ENCODE measurements at places on chromosomes 2 and 18. TPM values are rescaled to one million over a fixed set of nuclear protein-coding genes. Genes with fewer than 3 reads are reported as not detected.

ABCB6 gene
- 27.3 TPM for total RNA-seq

GMCL1 gene
- 6.5 TPM for total RNA-seq

DNAH7 gene
- total RNA-seq: under 0.01 TPM

IL1F10 gene
- total RNA-seq: not detected

INPP5D gene
- 29.4 TPM for total RNA-seq

DNAJC5G gene
- 1.0 TPM for total RNA-seq

ADAM23 gene
- total RNA-seq: 0.77 TPM

ABCG8 gene
- not detected for total RNA-seq

IL1R2 gene
- total RNA-seq: 0.76 TPM

STK17B gene
- total RNA-seq: 5.4 TPM

COX5B gene
- 449 TPM for total RNA-seq

C2orf66 gene
- under 0.01 TPM for total RNA-seq

CTIF gene
- total RNA-seq: 18.0 TPM

ARHGAP28 gene
- total RNA-seq: 2.3 TPM

AP1S3 gene
- 0.89 TPM for total RNA-seq

SERPINB12 gene
- total RNA-seq: not detected

INHA gene
- not detected for total RNA-seq

CTAGE1 gene
- not detected for total RNA-seq

KIF3C gene
- 10.5 TPM for total RNA-seq

KLHL30 gene
- not detected for total RNA-seq

CNNM3 gene
- total RNA-seq: 6.4 TPM

SPP2 gene
- not detected for total RNA-seq

REG1B gene
- total RNA-seq: not detected

FNDC4 gene
- total RNA-seq: 10.0 TPM

CTLA4 gene
- total RNA-seq: 1.3 TPM

LAMA1 gene
- total RNA-seq: 0.13 TPM

IL1RL2 gene
- 0.13 TPM for total RNA-seq

ZNG1B gene
- 18.0 TPM for total RNA-seq

RAPGEF4 gene
- total RNA-seq: 17.7 TPM

CAPN14 gene
- total RNA-seq: under 0.01 TPM

HMSD gene
- total RNA-seq: not detected

OST4 gene
- total RNA-seq: 418 TPM

ZNF385B gene
- not detected for total RNA-seq

PECR gene
- total RNA-seq: 10.4 TPM

UNC80 gene
- 0.38 TPM for total RNA-seq

ADD2 gene
- total RNA-seq: 23.4 TPM

SGPP2 gene
- total RNA-seq: not detected

Data from dermis microvascular lymphatic vessel endothelial cell (primary cell).